Stimulated activated CD4-positive, alpha-beta T cell treated with anti-CD3 and anti-CD28 coated beads, Interleukin-1b, Interleukin-23, amount 100 ng/mL, for 48 hours (primary cell): ENCODE measurements at places on chromosomes 5 and 9.

DNA sequence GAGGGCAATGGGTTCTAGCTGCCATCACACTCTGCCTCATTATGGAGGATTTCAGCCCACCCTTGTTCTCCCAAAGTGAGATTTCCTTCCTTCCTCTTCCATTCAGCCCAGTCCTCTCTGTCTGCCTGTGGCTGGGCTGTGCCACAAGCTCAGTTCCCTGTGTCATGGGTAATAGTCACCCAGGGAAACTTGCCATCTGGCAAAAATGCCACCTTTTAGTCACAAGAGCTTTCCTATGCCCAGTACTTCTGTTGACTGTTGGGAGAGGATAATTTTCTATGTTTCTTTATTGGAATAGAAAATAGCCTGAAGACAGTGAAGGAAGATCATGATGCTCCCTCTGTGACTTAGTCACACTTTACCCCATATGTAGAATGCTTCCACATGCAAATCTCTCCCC is 71.4 kb downstream of the TLR4 start:
- no peak for DNase-seq

DNA sequence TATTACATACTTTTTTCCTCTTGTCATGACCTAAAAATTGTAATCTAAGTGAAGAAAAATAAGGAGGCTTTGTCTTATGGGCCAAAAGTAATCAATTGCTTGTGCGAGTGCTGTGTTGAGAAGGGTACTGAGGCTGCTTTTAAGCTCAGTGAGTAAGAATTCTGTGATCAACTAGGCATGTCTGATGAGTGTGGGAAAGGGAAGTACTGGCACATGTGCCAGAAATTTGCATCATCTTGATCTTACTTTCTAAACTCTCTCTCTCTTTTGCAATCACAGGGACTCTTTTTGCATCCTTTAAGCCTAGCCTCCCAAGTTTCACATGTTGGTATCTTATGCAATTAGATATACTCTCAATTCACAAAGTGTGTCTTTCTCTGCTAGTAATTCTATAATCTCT is 329.9 kb downstream of the KIF4B start:
- DNase-seq = no peak

DNA sequence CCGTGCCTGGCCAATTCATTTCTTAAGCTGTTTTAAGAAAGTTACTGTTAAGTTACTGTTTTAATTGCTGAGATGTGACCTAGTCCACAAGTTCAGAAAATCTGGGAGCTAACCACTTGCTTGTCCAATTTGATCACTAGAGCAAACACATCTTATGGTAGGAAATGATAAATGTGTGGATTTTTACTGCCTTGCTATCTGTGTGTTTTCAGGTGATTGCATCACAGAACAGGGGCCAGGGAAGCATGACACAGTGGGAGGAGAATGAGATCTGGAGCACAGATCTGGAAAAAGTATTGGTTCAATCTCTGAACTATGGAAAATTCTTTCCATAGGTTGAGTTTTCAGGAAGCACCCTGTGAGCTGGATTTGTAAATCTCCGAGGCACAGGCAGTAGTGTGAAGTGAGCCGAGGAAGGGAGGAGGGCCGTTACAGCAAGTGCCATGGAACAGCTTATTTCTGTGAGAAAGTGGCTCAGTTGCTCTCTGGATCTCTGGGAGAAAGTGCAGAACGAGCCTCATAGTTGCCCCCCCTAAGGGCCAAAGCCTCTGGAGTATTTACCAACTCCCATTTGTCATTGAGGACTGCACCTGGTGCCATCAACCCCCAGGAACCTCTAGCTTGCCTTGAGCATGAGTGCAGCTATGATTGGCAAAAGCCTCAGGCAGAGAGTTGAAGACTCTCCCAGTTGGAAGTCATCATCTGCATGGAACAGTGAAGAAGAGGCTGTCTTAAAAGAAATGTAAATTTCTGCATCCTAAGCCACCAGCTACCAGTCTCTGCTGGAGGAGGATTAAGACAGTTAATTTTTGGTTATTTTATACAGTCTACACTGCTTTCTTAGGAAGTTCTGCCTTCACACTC is 161.8 kb upstream of the CLINT1 start:
- no peak for DNase-seq

GRCh38 chr5:1111727-1112289 is at the start of gene SLC12A7:
SLC12A7 (minus strand) TSS chr5:1112063; CDS start chr5:1111991, 72 bp downstream.
- peak; percentile 66 for DNase-seq

DNA sequence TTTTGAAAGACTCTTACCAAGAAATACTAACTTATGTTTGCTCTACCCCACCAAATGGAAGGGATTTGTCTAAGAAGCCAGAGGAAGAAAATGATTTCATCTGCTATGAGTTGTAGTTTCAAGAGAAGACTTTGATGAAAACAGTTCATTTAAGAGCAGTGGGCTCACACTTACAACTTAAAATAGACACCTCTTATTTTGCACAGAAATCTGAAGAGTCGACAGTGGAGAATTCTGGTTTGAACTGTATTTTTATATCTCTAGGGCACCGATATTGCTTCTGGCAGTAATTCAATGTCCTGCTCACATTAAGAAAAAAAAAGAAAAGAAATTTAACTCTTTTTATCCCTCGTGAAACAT is 1.9 kb upstream of the DAB2 start:
- DNase-seq = no peak

GRCh38 chr9:97756991-97757390 is 59.9 kb upstream of the XPA start:
- no peak for DNase-seq

DNA sequence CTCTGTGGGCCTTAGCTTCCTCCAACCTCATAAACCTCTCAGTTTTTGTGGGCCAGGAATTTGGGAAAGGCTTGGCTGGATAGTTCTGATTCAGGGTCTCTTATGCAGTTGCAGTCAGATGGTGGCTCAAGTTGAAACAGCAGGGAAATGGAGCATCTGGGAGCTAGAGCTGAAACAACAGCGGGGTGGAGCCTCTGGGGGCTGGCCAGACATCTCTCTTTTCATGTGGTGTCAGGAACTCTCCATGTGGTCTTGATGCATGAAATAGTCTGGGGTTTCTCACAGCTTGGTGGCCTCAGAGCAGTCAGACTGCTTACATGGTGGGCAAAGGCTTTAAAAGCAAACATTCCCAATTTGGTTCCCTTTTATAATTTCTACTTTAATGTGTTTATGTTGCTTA is 13.5 kb downstream of the ZNF346 start:
- DNase-seq = no peak

- DNase-seq = no peak
Measured at GRCh38 chr5:111198281-111198966, 25.8 kb upstream of the CAMK4 start.

DNA sequence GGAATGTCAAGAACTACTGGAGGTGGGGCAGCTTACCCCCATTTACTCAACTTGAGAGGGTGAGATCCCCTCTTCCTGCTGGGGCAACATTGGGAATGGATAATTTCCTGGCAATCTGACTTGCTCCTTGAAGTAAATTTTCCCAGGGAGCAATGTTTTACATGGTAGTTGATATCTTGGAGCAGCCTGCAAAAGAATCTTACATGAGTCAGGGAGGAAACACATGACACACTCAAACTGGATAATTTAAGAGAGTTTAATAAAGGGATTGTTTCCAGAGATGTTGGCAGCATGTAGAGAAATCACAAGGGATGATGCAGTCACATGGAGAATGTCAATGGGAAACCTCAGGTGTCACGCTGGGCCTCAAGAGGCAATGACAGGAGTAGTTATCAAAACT is 212.5 kb downstream of the GAS1 start:
- DNase-seq = no peak

DNA sequence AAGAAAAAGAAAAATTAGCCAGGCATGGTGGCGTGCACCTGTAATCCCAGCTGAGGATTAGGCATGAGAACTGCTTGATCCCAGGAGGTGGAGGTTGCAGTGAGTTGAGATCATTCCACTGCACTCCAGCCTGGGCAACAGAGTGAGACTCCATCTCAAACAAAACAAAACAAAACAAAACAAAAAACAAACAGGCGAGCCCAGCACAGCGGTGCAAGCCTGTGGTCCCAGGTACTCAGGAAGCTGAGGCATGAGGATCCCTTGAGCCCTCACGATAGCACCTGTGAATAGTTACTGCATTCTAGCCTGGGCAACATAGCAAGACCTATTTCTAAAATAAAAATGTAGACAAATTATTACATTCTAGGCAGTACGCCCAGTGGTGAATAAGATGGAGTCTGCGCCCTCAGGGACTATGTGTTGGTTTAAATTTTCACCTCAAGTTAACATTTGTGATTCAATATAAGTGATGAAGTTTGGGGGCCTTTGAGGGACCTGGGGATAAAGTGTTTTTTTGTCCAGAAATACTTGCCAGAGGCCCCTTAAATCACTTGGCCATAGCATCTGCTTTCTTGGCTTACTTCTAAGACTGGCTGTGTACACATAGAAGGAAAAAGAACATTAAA is 3.4 kb upstream of the GAPVD1 start:
- no peak for DNase-seq

- DNase-seq = no peak
Measured at GRCh38 chr5:5381310-5381913, 41.1 kb upstream of the ICE1 start.

- no peak for DNase-seq
Measured at GRCh38 chr9:127987103-127987614, 6.4 kb upstream of the EEIG1 start.

GRCh38 chr5:124463851-124464250 is 282.6 kb downstream of the ZNF608 start:
- DNase-seq = no peak

DNA sequence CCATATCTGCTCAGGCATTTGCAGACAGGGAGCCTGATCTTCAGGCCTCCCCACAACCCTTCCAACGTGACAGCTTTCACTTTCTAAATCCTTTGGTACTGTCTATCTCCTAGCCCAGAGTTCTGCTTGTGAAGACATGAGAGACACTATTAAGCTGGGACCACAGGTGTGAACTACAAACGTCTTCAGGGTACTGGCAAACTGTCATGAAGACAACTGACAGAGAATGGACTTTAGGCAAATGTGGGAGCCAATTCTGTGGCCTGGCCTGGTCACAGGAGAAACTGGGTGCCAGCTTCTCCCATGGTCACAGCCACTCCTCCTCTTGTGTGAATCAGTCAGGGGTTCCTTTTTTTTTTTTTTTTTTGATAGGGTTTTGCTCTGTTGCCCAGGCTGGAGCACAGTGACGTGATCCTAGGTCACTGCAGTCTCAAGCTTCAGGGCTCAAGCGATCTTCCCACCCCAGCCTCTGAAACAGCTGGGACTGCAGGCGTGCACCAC is 10.4 kb downstream of the TRIM14 start:
- no peak for DNase-seq

GRCh38 chr5:62354028-62354874 is 48.2 kb downstream of the KIF2A start:
- DNase-seq = no peak

DNA sequence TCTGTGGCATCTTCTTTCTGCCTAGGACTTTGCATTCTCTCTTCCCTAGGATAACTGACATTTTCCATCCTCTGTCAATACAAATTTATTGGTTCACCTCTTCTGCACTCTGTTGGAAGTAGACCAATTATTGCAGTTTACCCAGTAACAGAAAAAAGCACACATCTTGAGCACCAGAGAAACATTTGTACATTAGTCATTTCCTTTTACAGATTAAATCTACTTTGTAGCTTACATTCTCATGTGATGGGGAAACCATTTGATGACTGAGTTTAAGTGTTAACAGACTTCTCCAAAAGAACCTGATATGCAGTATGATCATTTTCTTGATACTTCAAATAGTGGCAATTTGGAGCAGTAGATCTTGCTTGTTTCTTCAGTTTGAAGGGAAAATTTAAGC is 1098.8 kb downstream of the DTWD2 start:
- no peak for DNase-seq

DNA sequence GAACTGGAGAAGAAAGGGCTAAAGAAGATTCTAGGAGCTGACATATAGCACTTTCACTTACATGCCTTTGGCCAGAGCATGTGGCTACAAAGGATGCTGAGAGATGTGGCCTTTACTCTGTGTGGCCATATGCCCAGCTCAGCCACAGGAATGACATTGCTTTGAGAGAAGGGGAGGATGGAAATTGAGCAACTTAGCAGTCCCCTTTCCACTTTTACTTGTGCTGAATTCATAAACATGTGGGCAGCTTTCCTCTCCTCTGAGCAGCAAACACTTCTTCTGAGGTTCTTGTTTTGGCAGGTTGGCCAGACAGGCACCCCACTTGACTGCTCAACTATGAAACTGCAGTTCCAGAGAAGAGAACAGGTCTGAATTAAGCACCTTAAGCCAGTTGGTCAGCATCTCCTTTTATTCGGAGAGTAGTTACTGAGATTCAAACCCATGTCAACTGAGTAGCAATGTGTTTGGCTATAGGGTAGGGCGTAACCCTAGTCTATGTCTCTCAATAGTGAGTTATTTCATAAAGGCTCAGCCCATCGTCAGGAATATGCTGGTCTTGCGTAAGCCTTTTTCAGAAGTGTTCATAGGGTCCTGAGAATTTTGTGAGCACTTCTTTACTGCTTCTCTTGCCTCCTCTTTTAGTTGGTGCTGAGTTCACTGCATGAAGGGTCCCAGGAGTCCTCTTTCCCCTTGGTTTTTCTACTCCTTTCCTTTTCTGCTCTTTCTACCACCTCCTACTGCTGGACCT is 134.5 kb downstream of the PALM2AKAP2 start:
- DNase-seq = no peak

GRCh38 chr9:131853434-131853833 is 113.6 kb upstream of the RAPGEF1 start:
- DNase-seq = no peak

DNA sequence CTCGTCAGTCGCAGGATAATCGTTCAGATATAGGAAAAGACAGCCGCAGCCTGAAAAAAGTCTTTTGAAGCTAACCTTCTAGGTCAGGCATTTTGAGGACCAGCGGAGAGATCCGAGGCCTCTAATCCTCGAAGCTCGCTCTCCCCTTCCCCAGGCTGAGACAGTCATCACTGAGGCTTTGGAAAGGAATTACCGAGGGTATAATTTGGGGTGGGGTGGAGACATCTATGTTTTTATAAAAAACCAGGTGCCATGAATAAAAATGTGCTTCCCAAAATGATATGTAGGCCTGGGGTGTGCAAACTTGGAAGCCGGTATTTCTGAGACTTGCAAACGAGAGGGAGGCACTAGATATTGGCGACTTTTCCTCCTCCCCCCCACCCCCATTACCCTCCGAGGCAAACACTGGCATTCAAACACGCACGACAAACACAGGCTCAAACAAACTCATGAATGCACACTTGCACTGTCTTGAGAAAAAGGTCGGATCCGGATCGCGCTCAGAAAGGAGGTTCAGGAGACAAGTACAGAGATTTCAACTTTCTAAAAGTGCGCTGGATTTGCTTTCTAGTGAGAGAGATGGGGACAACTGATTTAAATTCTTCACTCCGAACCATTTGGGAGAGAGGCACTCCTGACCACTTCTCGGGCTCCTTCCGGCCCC is 935 bp upstream of the MSX2 start:
- DNase-seq = no peak
